CD8-positive, alpha-beta memory T cell (primary cell): ENCODE measurements at places on chromosomes 7 and 10. TPM values are rescaled to one million over a fixed set of nuclear protein-coding genes. Genes with fewer than 3 reads are reported as not detected.

DNA sequence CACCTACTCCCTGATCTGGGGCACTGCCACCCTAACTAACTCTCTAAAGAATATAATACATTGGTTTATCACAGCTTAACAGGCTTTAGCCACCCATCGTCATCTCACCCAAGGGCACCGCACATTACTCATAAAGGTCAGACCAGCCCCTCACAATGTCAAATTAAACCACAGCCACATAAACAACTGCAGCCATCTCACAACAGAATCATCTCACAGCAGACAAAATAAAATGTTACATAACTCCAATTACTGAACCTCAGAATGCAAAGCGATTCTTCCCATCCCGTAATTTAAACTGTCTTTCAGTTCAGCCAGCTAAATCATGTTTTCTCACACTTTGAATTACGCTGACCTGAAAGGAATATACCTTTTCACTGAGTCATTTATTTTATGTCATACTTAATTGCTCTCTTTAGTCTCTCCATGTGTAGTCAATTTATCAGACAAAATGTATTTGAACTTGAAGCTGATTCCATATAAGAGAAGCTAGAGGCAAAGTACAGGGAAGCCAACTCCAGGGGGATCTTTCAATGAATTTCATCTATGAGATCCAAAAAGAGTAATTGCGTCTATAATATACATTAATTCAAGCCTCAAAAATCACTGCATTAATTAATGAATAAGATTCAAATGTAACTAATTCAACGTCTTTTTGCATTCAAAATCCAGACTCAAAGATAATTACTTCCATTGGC lies 96.9 kb upstream of the NEBL start:
- DNase-seq: no peak
- no peaks in the 10 kb centered on the region for H3K36me3 ChIP-seq
- H3K27ac ChIP-seq: no peak overlapping the region
- no peaks in the 10 kb centered on the region for H3K4me1 ChIP-seq
- no peaks in the 10 kb centered on the region for H3K27me3 ChIP-seq

DNA sequence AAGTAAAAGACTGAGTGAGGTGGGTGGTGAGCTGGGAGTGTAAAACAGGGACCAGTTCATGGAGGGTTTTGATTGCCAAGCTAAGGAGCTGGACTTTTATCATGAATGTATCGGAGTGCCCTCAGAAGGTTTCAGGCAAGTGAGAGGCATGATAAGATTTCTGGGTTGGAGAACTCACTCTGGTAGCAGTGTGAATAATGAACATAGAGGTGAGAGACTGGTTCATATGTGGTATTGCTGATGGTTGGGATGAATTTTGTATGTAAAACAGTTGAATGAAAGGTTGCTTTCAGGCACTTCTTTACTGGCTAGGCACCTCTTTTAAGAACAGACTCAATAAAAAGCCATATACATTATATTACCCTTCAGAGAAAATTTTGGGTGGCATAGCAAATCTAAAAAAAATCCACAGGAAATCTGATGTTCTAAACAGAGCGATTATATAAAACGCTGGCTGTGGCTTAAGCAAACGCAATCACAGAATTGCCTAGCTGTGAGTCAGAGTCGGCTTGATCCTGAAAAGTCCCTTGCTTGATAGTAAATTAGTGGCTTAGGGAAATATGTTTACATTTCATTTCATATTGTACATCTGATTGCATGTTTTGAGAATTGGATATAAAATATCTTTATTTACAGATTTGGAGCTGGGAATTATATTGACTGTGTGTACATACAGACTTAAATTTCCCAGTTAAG lies 92.9 kb upstream of the HDAC9 start:
- no peaks in the 10 kb centered on the region for H3K36me3 ChIP-seq
- no peaks in the 10 kb centered on the region for H3K4me1 ChIP-seq
- H3K27me3 ChIP-seq: no peaks in the 10 kb centered on the region

GRCh38 chr7:26369593-26369992 lies 77.9 kb downstream of the SNX10 start:
- peaks cover 8% of the 10 kb centered on the region for H3K4me1 ChIP-seq
- peaks cover 4% of the 10 kb centered on the region for H3K36me3 ChIP-seq
- no peak overlapping the region for H3K27ac ChIP-seq
- no peaks in the 10 kb centered on the region for H3K27me3 ChIP-seq
- DNase-seq: peak; percentile 48

GRCh38 chr10:132382231-132382922 lies 14.6 kb upstream of the PWWP2B start:
- no peaks in the 10 kb centered on the region for H3K36me3 ChIP-seq
- H3K4me1 ChIP-seq: peaks cover 1% of the 10 kb centered on the region
- no peaks in the 10 kb centered on the region for H3K27me3 ChIP-seq
- H3K4me3 ChIP-seq: no peak overlapping the region
- peak; percentile 23 for DNase-seq
- H3K27ac ChIP-seq: no peak overlapping the region

PLXNA4 gene
- 0.02 TPM for total RNA-seq

UNC5B gene
- total RNA-seq: 0.13 TPM

C10orf53 gene
- total RNA-seq: not detected
